ENCODE measurements at places on chromosomes 3 and 15.

DNA sequence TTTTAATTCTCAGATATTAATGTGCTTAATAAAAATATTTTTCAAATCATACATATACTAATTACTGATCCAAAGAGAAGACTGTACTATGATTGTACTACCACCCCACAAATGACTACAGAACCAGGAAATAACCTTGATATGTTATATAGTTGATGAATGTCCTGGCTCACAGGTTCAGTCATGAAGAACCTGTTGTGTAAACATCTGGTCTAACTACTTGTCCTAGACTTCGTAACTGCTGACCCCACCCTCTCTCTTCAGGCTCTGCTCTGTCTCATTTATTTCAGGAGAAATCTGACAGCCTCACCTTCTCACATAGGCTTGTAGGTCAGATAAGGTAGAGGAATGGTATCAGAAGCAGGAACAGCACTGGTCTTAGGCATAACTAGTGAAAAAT is 14.7 kb upstream of the CSTA start:
- no peak for DNase-seq

DNA sequence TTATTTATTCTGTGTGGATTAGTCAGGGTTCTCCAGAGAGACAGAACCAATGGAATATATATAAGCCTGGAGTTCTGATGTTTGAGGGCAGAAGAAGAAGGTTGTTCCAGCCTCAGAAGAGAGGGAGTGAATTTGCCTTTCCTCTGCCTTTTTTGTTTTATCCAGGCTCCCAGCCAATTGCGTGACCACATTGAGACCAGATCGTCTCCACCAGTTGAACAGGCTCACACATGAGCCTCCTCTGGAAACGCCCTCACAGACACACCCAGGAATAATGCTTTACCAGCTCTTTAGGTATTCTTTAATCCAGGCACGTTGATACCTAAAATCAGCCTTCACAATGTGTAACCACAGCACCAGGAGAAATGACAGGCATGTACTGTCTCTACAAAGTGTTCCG is 923.1 kb downstream of the TBL1XR1 start:
- no peak for DNase-seq

- DNase-seq: no peak
These were observed 6.4 kb downstream of the CEP97 start for GRCh38 chr3:101730839-101731238.

DNA sequence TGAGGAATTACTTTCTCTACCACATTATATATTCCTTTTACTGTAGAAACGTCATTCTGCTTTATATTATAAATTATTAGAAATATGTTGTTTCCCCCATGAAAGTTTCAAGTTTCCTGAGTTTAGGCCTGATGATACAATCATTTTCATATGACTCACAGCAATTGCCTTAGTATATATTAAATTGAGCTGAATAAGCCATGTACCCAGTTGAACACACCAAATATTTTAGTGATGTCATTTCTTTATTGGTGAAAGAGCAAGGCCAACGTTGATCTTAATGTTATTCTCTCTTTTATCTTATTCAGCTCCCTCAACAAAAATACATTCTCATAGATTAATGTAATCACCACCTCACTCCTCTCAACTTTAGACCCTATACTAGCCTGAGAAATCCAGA is 30.8 kb downstream of the B3GNT5 start:
- DNase-seq: no peak

DNA sequence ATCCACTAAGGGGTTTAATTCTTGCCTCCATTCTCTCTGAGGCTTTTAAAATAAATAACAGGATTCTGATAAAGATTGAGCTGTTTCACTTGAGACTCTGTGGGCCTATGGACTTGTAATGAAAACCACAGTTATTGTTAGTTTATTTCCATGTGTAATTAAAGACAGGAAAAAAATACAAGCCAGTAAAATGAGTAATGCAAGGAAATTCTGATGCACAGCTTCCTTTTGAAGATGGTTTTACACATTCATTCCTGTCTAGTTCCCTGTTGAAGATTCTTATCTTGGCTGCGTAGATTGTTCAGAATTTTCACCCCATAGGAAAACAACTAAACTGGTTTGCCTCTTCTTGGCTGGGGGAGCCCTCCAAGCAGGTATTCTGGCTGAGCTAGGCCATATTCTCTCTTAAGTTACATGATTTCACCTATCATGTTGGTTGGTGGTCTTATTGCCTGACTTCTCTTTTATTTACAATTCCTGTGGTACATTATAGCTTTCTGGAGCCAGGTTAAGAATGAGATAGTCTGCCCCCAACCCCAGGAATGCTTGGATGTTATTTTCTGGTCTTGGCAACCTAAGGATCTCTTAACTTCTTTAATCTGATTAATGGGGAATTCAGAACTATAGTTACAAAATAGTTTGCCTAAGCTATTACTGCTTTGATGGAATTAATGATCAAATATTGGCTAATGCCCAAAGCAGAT is 67.6 kb downstream of the MITF start:
- DNase-seq: no peak
